ENCODE measurements at places on chromosomes 5 and 9.

DNA sequence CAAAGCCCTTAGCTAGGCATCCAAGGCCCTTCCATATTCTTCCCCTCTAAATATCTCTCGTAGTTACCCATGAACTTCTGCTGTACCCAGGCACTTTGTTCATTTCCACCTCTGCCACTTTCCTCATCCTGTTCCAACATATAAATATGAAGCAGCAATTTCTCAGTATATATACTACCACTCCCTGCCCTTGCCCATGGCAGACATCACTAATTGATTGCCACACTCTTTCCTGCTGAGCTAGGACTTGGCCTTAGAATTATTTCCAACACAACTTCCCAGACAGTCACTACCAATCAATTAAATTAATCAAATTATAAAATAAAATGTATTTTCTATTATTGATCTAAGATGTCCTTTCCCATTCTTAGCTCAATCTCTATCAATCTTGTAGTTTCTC, 8.5 kb downstream of the INSYN2B start:
- DNase-seq, result no peak

DNA sequence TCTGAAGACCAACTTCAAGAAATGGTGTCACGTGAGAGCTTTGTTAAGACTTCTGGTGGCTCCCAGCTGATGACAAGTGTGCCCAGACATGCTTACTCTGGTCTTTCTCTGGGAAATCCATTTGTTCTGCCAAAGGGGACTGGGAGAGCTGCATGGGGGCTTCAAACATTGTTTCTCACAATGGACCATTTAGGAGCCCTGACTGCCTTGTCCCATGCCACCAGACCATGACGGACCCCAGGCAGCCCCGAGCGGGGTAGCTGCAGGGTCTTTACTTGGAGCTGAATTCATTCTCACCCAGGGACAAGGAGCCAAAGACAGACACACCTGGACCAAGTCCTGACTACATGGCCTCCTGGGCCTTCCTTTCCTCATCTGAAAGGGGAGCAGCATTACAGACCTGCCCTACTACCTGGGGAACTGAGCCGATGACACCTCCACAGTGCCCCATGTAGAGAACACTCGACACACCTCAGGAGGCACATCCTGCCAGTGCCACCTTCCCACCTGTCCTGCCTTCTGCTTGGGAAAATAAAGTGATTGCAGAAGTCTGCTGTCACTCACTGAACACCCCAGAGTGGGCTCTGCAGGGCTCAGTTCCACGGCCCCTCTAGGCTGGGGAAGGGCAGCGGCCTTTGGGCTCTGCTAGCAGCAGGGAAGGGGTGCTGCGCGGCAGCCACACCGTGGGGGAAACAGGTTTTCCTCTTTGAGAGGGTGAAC, 169.0 kb downstream of the DAB2IP start:
- no peak for DNase-seq

- DNase-seq, result no peak
Measured at GRCh38 chr5:84411832-84412605, 27.3 kb upstream of the EDIL3 start.

GRCh38 chr9:121196389-121196788, 5.3 kb downstream of the RAB14 start:
- DNase-seq, result no peak

GRCh38 chr5:127228540-127229184, 61.9 kb upstream of the MEGF10 start:
- no peak for DNase-seq

DNA sequence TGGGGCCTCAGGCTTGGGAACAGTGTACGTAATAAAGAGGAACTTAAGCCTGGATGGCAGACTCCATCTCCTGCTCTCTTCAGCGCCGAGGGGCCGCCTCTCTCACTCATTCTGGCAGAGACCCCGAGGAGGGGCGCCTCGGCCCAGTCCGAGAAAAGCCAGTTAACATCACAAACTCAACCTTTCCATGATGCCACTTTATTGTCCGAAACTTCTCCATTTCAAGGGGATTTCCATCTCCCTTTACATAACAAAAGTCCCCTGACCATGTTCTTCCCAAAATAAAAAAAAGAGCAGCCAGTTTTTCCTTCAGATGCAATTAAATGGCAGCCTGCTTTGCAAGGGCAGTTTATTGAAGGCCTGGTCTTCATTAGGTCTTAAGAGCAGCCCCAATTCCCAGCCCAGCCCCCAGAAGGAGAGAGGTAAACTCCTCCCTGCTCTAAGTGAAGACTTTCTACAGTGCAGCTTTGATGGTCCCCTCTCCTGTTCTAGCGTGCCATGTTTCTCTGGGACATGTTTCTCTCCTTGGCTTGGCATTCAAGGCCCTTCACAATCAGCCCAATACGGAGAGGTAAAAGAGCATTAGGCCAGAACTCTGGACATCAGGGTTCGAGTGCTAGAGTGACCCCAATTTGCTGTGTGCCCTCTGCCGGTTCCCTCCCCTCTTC, 19.5 kb upstream of the RAB14 start:
- no peak for DNase-seq

- no peak for DNase-seq
Measured at GRCh38 chr5:14429101-14430050, 152.2 kb upstream of the OTULINL start.

- no peak for DNase-seq
Measured at GRCh38 chr9:93612796-93613154, 36.4 kb downstream of the PHF2 start.

DNA sequence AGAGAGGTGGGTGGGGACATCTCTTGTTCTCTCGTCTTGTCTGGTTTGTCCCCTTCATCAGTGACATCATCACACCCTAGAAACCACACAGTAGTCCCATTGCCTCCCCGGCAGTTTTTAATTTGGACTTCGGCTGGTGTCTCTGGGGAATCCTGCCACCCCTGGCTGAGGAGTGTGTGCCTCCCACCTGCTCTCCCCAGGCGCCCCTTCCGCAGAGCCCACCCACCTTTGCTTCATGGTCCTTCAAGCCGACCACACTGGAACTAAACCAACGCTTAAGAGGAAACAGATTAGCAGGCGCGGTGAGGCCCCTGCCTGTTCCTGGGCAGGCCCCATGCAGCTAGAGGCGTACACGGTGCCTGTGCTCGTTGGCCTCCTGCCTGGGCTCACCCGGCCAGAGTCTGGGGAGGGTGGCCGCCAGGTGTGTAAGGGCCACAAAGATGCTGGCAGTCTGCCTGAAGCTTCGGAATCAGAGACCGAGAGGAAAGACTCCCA, 107.6 kb upstream of the SPRY4 start:
- DNase-seq, result no peak

DNA sequence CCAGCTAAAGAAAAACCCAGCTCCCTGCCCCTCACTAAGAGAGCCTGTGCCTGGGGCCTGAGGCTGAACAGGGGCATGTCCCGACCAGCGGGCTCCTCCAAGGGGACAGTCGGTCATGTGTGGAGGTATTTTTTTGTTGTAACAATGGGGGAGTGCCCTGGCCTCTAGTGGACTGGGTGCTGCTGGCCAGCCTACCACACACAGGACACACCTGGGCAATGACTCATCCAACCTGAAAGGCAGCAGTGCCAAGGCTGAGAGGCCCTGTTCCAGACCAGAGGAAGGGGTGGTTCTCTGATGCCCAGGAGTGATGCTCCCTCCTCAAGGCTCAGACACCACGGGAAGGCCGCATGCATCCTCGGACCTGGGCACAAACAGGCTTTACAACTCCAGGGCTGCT, 181.5 kb downstream of the OLFM1 start:
- DNase-seq, result no peak

GRCh38 chr5:96144289-96144688, 182.6 kb upstream of the ELL2 start:
- DNase-seq, result no peak

GRCh38 chr5:139377226-139377625, 5.9 kb downstream of the SLC23A1 start:
- no peak for DNase-seq

GRCh38 chr5:113607361-113607760, 93.9 kb downstream of the YTHDC2 start:
- no peak for DNase-seq

DNA sequence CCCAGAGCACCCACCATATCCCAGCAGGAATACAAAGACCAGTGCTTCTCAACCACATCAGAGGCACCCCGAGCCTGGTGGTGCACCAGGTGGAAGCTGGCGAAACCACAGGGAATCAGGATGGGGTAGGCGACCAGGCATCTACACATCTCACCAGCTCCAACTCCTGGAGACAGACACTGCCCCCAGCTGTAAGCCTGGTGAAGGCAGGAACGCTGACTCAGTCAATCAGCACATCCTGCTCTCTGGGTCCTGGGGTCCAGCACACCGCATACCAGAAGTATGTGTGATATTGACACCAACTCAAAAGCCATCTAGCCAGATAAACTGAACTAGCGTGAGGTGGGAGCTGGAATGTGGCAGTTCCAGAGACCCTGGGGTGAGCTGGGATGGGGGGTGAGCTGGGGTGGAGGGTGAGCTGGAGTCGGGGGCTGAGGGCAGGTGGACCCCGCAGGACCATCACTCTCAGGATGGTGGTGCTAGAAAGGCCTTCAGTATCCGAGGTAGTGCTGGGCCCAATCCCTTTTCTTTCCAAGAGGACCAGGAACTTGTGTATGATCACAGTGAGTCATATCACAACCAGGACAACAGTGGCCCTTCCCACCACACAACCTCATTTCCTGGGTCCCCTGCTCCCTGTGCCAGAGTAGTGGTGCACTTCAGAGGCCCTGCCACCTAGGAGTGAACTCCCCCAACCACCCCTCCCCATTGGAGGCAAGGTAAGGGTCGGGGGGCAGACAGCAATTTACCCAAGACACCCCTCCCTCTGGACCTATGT, 2.5 kb downstream of the DBN1 start:
- DNase-seq, result peak; percentile 80
